Mesenchymal stem cell (in vitro differentiated cells and primary cell): ENCODE measurements at places on chromosomes 12 and 14.
A peak's percentile ranks its signal among the peaks of the same experiment; 100 is the strongest.

GRCh38 chr14:67395876-67396189 is 16.1 kb downstream of the PLEK2 start:
- peak; percentile 31 for DNase-seq

- no peak for DNase-seq
These were observed 319.4 kb downstream of the EGLN3 start for GRCh38 chr14:33631441-33631840.

- DNase-seq: no peak
These were observed 60.4 kb upstream of the SGPP1 start for GRCh38 chr14:63788011-63788933.

GRCh38 chr12:122995503-122996187 is 15.2 kb downstream of the ARL6IP4 start:
- no peak for DNase-seq

DNA sequence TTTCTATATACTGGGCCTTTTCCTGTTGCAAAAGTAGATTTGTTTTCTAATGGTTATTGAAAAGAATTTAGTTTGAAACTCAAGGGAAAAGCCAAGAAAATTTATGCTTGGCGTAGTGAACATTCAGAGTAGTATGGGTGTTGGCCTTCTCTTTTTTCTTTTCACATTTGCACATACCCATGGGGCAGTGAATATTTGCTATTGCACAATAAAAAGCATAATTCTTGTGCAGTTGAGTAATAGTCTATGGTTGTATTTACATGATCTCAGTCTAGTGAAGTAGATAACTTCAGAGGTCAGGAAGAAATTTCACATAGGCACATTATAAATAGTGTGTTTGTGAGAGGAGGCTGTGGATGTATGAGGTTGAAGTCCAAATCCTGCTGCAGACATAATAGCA is 158.1 kb downstream of the FLRT2 start:
- peak; percentile 42 for DNase-seq

GRCh38 chr14:54001189-54001878 is 44.7 kb upstream of the BMP4 start:
- no peak for DNase-seq

DNA sequence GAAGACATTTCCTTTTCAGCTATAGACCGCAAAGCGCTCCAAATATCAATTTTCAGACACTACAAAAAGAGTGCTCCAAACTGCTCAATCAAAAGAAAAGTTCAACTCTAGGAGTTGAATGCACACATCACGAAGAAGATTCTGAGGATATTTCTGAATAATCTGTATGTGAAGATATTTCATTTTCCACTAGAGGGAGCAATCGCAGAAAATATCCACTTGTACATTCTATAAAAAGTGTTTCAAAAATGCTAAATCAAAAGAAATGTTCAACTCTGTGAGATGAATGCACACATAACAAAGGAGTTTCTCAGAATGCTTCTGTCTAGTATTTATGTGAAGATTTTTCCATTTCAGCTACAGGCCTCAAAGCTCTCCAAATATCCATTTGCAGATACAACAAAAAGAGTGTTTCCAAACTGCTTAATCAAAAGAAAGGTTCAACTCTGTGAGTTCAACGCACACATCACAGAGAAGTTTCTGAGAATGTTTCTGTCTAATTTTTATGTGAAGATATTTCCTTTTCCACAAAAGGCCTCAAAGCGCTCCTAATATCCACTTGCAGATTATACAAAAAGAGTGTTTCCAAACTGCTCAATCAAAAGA is 643.8 kb upstream of the ALG10B start:
- DNase-seq: no peak

- no peak for DNase-seq
These were observed 145.0 kb upstream of the SLC38A2 start for GRCh38 chr12:46517579-46517962.

DNA sequence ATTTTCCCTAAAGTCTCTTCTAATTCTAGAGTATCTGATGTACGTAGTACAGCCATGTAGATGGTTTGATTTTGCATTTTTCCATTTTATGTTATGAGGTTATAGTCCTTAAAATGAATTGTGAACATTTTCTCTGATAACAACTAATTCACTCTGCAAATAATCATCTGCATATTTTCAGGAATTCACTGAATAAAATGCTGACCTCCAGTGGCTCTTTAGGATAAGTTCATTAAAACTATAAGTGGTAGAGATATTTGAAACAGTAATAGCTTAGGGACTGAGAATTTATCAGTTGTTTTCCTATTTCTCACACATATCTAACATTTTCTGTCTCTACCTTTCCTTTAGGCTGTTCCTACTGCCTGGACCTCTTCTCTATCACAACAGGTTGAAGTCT is 4.4 kb downstream of the MSRB3 start:
- DNase-seq: peak; percentile 8

- no peak for DNase-seq
These were observed 74.4 kb upstream of the COCH start for GRCh38 chr14:30799933-30800332.

DNA sequence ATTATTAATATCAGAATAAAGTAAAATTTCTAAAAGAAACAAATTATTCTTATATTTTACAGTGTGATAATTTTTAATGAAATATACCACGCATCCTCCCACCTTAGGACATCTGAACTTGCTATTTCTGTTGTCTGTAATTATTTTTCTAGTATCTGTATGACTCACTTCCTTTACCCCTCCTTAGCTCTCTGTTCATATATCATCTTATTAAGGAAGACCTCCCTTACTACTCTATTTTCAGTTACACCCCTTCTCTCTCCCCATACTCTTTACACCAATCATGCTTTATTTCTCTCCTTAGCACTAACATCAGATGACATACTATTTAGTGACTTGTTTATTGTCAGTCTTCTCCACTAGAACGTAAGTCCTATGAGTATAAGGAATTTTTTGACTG is 34.2 kb upstream of the C12orf50 start:
- DNase-seq: peak; percentile 70

- no peak for DNase-seq
These were observed 275.8 kb downstream of the SLC6A15 start for GRCh38 chr12:84636801-84637290.

DNA sequence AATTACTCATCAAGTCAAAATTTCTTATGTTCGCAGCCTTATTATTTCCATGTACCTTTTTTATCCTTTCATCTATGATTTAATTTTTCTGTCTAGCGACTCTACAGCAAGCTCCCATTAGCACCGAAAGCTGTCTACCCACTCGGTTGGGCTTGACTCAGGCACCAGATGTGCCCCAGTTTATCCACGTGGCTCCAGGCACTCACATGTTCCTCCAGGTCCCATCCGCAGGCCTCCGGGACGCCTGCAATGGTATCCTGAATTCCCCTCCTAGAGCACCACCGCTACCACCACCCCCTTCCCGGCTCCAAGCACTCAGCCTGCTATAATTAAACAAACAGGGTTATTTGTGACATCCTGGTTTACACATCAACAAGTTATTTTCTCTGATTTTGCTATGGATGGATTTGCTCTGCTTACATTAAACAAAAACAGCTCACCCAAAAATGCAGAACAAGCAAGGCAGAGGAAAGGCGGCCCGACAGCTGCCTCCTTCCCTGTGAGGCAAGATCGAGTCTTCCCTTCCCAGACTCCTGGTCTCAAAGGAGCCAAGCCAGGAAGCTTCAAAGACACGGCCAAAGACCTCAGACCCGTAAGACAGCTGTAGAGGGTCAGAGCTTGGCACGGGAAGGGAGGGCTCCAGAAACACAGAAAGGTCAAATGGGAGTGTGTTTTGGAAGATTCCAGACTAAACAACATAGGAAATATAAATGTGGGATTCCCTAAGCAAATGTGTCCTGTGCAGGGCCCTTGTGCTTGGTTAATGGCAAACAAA is 253.8 kb downstream of the TTC8 start:
- DNase-seq: peak; percentile 57

DNA sequence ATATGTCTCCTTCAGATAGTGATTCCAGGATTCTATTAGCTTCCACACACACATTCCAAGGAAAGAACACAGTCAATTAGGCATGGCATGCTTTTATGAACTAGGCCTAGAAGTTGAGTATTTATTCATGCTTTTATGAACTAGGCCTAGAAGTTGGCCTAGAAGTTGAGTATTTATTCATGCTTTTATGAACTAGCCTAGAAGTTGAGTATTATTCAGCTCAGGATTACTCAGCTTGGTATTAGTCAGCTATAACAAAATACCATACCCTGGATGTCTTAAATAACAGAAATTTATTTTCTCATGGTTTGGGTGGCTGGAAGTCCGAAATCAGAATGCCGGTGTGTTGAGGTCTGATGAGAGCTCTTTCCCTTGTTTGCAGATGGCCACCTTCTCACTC is 442.7 kb upstream of the FLRT2 start:
- no peak for DNase-seq

GRCh38 chr12:85519163-85519562 is 239.1 kb downstream of the ALX1 start:
- DNase-seq: no peak

- no peak for DNase-seq
These were observed 7.4 kb downstream of the ARID4A start for GRCh38 chr14:58305730-58306129.

- no peak for DNase-seq
These were observed 15.5 kb downstream of the SYT1 start for GRCh38 chr12:78880078-78880477.

- DNase-seq: no peak
These were observed 73.9 kb upstream of the PLEKHA5 start for GRCh38 chr12:19055589-19055988.

DNA sequence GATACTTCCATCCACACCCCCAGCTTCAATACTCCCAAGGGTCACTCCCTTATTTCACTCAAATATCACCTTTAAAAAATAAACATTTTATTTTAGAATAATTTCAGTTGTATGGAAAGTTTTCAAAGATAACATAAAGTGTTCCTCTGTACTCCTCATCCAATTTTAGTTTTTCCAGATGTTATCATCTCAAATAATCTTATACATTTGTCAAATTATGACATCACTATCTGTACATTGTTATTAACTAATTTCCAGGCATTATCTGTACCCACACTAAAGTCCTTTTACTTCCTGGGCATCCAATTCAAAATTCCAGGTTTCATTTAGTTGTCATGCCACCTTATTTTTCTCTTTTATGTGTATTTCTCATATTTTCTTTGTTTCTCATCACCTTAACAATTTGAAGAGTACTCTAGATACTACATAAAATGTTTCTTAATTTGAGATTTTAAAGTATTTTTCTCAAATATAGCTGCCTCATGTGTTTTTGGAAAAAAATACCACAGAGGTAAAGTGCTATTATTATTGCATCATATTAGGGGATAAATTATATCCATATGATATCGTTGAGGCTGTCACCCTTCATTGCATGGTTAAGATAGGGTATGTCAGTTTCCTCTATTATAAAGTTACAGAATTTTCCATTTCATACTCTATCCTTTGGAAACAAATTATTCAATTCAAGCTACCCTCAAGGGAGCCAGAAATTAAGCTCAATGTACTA is 571.0 kb downstream of the SLC6A15 start:
- no peak for DNase-seq

DNA sequence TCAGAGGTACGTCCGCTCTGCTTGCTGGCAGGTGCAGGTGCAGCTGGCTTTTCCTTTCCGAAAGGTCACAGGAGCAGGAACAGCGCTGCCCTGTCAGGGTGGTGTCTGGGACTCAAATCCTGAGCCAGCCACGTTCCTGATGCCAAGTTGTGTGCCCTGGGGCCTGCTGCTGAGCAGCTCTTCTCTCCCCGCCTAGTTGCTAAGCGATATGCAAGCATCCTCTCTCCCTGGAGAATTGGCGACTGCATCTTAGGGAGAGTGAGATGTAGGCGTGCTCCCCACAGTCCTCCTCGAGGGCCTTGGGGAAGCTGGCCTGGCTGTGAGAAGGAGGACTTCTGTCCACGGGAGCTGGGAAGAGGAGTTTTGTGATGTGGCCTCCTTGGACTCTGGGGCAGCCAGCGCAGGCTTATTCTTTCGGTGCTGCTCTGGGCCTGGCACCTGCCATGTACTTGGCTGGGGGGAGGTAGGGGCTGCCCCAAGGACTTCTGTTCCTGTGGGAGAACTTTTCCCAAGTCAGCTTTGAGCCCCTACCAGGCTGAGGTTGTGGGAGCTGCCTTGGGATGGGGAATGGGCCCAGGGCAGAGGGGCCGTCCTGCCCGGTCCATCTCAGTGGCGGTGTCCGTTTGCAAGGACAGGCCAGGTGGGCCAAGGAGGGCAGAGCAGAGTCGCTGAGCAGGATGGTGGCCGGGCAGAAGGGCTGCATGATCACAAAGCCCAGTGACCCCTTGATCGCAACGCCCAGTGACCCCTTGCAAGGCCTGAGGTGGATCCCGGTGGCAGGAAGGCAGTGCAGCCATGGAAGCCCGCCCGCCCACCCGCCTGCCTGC is 183.5 kb downstream of the ADGRD1 start:
- no peak for DNase-seq

- DNase-seq: peak; percentile 93
These were observed 111.0 kb downstream of the BEGAIN start for GRCh38 chr14:100476012-100476822.

GRCh38 chr12:120132054-120132836 is 15.7 kb upstream of the RAB35 start:
- no peak for DNase-seq

GRCh38 chr12:120710805-120711296 is 593 bp downstream of the UNC119B start:
- DNase-seq: peak; percentile 18

DNA sequence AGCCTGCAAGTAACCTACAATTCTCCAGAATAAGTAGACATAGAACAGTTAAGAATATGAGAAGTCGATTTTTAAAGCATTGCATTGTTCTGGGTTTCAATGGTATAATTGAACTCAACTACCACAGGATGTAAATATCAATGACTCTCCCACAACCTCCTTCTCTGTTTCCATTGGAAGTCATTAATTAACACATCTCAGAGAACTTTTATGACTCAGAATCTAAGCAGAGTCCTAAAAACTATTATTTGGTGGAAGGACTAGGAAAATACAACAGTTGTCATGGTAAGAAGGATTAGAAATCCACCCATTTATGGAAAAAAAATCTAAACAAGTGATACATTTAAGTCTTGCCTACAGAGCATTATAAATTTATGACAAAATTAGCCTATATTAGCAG is 21.1 kb upstream of the CPNE8 start:
- DNase-seq: no peak
